ENCODE measurements at places on chromosomes 6 and 20.

GRCh38 chr20:16261733-16262273 lies 311.4 kb downstream of the KIF16B start:
- DNase-seq, result no peak

GRCh38 chr6:169075915-169076654 lies 177.6 kb downstream of the THBS2 start:
- no peak for DNase-seq

DNA sequence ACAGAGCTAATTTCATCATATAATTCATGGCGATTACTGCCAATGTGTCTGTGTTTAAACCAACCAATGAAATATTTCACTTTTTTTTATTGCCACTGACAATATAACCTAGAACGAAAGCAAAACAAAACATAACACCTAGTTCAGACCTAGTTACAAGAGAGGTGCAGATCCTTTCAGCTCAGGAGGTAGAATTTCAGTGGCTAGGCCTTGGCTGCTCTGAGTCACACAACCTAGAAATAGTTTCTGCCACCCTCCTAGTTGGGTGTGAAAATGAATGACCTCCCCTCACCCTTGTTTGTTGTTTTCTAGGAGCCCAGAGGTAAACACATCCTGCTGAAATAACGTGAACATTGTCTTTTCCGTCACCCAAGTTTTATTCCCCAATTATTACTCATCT lies 356.3 kb downstream of the HTR1B start:
- DNase-seq, result no peak

DNA sequence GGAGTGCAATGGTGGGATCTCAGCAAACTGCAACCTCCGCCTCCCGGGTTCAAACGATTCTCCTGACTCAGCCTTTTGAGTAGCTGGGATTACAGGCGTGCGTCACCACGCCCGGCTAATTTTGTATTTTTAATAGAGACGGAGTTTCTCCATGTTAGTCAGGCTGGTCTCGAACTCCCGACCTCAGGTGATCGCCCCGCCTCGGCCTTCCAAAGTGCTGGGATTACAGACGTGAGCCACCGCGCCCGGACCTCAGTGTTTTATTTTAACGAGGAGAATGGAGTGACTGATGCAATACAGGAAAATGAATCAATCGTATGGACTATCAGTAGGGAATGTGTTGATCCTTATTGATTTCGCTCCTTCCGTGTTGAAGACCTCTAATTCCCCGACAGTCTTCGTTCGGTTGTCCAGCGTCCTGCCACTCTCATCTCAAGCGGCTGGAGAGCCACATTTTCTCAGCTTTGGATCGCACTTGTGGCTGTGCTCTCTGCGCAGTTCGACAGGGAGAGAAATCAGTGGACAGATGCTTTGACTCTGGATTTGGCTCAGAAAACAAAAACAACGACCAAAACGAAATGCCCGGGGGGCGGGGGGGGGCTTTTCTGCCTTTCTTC lies 166.2 kb downstream of the TRIM27 start:
- DNase-seq, result no peak

GRCh38 chr6:95545226-95545625 lies 32.1 kb upstream of the MANEA start:
- DNase-seq, result no peak

DNA sequence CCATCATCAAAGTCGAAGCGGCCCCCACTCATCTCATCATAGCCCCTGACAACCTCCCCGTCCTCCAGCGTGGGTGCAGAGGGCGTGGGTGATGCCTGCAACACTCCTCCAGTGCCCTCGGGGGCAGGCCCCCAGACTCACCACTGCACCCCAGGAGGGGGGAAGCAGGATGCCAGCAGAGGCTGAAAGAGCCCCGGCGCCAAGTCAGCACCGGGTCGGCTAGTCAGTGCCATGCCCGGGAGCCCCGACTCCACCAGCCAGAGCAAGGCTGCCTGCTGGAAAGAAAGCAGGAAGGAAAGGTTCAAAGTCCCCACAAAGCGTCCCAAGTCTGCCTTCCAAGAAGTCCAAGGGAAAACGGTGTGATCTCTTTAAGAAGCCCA lies 324 bp downstream of the JPH2 start:
- no peak for DNase-seq

All from stimulated activated CD8-positive, alpha-beta memory T cell treated with anti-CD3 and anti-CD28 coated beads, Interleukin-15, amount 100 ng/mL, for 1 hour (primary cell).